ENCODE measurements at places on chromosomes 7 and 10. TPM values are rescaled to one million over a fixed set of nuclear protein-coding genes. Genes with fewer than 3 reads are reported as not detected.

DNA sequence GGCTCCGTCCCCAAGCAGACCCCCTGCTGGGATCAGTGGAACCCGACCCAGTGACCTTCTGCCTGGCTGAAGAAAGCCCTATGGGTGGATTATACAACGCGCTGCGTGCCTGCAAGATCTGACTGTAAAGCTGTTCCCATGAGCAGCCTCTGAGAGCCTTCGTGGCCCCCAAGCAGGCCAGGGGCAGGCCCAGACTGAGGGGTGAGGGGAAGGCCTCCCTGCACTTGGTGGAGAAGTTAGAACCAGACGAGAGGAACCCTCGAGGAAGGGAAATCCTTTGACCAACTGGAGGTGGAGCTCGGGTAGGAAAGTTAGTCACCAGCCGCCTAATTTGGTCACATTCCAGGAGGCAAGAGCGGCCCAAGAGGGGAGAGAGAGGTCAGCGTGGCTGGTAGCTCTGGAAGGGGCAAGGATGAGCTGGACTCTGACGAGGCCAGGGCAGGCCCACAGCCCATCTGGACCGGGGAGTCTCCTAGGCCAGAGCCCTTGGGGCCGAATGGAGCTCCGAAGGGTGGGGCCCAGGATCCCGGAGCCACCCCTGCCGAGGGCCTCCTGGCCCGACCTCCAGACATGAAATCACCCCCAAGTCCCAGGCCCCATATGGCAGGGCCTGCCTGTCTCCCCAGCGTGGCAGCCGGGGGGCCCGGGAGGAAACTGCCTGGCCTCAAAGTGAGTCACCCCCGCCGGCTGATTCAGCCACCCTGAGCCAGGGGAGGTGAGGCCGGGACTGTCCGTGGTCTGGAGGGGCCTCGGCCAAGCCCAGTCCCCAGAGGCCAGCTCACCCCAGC lies 23.3 kb upstream of the PDGFA start:
- H3K4me3 ChIP-seq: peak overlapping the region; percentile 25
- peaks cover 50% of the 10 kb centered on the region for H3K4me1 ChIP-seq
- no peaks in the 10 kb centered on the region for H3K27me3 ChIP-seq
- H3K27ac ChIP-seq: peak overlapping the region; percentile 70
- peak; percentile 77 for DNase-seq

GRCh38 chr7:30617359-30617758 lies 22.7 kb downstream of the GARS1 start:
- DNase-seq: no peak
- H3K27me3 ChIP-seq: no peaks in the 10 kb centered on the region
- H3K27ac ChIP-seq: no peak overlapping the region
- H3K36me3 ChIP-seq: peaks cover 95% of the 10 kb centered on the region
- H3K4me3 ChIP-seq: no peak overlapping the region

- H3K4me3 ChIP-seq: peak overlapping the region; percentile 97
- peak; percentile 20 for DNase-seq
- H3K4me1 ChIP-seq: peaks cover 31% of the 10 kb centered on the region
- H3K27me3 ChIP-seq: no peaks in the 10 kb centered on the region
Measured at GRCh38 chr7:117478836-117479224, 995 bp upstream of the CFTR start.

- no peak overlapping the region for H3K4me3 ChIP-seq
- H3K27ac ChIP-seq: no peak overlapping the region
- peak; percentile 13 for DNase-seq
- H3K27me3 ChIP-seq: peaks cover 92% of the 10 kb centered on the region
Measured at GRCh38 chr10:86306628-86307278, 59.8 kb downstream of the GRID1 start.

DNA sequence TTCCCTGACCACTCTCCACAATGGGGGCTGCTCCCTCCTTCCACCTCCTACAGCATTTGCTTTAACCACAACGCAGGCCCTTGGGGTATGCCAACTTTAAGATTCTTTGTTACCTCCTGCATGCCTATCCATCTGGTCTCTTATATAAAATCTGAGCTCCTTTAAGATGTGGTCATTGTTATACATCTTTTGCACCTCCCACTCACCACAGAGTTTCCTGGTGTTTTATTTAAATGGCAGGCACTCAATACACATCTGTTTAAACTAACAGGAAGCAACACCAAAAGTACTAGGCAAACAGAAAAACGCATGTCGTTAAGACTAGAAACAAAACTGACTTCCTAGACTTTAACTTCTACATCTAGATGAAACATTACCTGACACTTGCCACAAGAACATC lies 36.3 kb downstream of the SLC25A13 start:
- H3K36me3 ChIP-seq: no peaks in the 10 kb centered on the region
- H3K4me3 ChIP-seq: no peak overlapping the region
- H3K27me3 ChIP-seq: no peaks in the 10 kb centered on the region
- no peak for DNase-seq
- no peak overlapping the region for H3K27ac ChIP-seq

DNA sequence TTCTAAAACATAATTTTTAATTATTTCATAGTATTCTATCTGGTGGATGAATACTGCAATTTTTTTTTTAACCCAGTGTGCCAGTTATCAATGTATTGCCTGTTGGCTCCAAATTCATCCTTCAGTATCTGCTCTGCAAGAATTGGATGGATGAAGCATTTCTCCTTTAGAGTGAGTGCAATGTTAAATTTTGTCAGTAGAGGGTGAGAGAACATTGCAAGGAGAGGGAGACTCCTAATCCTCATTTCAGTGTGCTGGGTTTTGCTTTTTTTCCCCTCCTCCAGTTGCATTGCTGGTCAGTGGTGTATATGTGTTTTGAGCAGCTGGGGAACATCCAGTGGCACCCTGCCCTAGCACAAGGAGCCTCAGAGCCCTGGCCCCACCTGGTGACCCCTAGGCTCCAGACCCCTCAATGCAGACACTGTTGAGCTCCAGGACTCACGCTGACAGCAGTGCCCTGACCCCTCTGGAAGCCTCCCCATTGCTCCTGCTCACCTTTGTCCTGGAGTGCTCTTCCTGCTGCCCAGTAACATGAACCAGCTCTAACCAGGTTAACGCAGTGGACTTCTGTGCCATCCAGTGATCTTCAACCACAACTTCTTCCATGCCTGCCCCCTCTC lies 199.4 kb downstream of the USP6NL start:
- no peaks in the 10 kb centered on the region for H3K36me3 ChIP-seq
- no peak for DNase-seq

- no peaks in the 10 kb centered on the region for H3K27me3 ChIP-seq
- no peak overlapping the region for H3K4me3 ChIP-seq
- peak; percentile 56 for DNase-seq
- no peak overlapping the region for H3K27ac ChIP-seq
- H3K4me1 ChIP-seq: no peaks in the 10 kb centered on the region
Measured at GRCh38 chr7:105759670-105760550, 116.5 kb downstream of the ATXN7L1 start.

DNA sequence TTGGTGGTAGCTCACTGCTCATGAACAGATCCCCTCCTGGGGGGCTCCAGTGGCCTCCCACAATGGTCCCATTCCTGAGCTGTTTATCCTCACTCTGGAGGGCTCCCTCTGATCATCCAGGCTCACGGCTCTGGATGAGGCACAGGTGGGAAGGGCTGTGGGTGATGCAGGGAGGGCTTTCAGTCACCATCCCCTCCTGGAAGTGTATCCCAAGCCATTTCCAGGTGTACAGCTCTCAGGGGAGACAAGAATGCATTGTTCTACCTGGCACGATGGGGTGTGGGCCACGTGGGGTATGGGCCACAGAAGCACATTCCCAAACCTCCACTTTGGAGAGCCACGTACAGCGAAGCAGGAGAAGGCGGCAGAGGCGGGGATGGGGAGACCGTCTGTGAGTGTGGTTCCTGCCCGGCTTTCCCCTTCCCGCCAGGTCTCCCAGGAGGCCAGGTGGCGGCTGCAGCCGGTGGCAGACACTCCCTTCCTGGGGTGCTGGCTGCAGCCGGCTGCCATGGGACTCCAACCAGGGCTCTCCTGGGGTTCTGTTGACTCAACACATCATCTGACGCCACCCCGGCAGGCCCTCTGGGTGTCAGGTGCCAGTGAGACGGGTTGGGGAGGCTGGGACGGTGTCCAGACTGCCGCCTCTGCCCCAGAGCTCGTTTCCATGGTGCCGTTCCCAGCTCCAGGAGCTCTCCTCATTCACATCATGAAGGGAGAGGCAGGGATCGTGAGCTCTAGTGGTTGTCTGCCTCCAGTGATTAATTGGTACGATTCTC lies 169.7 kb upstream of the RHEB start:
- H3K36me3 ChIP-seq: peaks cover 5% of the 10 kb centered on the region
- peak overlapping the region; percentile 34 for H3K4me3 ChIP-seq
- H3K27ac ChIP-seq: no peak overlapping the region
- DNase-seq: peak; percentile 58

DNA sequence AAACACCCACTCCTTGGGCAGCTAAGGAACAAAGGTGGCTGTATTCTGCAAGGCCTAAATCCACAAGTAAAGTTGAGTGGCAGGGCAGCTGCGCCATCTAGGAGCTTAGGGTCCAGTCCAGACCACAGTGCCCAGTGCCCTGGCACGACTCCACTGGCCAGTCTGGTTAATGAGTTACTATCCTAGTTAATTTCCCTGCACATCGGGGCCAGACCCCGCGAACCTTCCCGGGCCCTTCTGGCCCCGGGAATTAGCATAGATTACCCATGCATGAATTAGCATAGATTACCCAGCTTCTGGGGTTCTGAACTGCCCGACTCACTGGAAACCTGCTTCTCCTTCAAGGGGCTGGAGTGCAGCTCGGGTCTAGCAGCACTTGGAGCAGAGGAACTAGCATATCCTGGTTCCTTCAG lies 3.2 kb upstream of the EMX2 start:
- H3K36me3 ChIP-seq: no peaks in the 10 kb centered on the region
- no peak for DNase-seq
- no peak overlapping the region for H3K27ac ChIP-seq
- H3K4me1 ChIP-seq: no peaks in the 10 kb centered on the region
- peaks cover 48% of the 10 kb centered on the region for H3K27me3 ChIP-seq

GRCh38 chr10:20767028-20767427 lies 130.1 kb downstream of the NEBL start:
- peaks cover 22% of the 10 kb centered on the region for H3K27me3 ChIP-seq
- H3K27ac ChIP-seq: no peak overlapping the region
- H3K4me3 ChIP-seq: no peak overlapping the region
- H3K4me1 ChIP-seq: no peaks in the 10 kb centered on the region
- no peak for DNase-seq

DNA sequence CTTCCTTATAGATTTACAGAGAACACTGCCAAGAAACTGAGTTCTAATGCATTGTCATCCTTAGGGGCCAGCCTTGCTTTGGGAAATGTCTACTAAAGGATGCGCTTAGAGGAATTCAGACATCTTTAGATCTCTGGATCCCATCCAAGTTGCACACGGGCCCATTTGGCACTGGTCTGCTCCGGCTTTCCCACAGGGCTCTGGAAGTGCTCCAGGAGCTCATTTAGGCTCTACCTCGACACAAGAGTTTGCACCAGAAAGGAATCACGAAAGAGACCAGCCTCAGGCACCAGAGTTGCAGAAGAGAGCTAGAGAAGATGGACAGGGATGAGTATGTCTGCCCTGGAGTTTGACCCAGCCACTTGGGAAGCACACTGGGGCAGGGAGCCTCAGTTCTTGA lies 150.1 kb upstream of the TMEM72 start:
- peaks cover 49% of the 10 kb centered on the region for H3K27me3 ChIP-seq
- H3K27ac ChIP-seq: no peak overlapping the region
- DNase-seq: no peak
- peaks cover 6% of the 10 kb centered on the region for H3K4me1 ChIP-seq
- no peaks in the 10 kb centered on the region for H3K36me3 ChIP-seq

DNA sequence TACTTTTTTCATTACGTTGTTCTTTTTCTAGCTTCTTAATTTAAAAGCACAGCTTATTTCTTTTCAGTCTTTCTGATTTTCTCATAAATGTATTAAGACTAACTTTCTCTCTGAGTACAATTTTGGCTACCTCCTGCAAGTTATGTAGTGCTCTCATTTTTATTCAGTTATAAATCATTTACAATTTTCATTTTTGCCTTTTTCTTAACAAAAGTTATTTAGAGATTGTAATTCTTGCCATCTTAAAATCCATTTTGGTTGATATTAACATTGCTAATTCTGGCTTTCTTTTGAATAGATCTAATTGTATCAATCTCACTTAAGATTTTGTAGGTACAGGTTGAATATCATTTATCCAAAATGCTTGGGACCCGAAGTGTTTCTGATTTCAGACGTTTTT lies 97.2 kb upstream of the LRRC4 start:
- DNase-seq: no peak
- H3K27me3 ChIP-seq: peaks cover 10% of the 10 kb centered on the region
- H3K4me3 ChIP-seq: no peak overlapping the region
- no peaks in the 10 kb centered on the region for H3K36me3 ChIP-seq
- no peak overlapping the region for H3K27ac ChIP-seq

DNA sequence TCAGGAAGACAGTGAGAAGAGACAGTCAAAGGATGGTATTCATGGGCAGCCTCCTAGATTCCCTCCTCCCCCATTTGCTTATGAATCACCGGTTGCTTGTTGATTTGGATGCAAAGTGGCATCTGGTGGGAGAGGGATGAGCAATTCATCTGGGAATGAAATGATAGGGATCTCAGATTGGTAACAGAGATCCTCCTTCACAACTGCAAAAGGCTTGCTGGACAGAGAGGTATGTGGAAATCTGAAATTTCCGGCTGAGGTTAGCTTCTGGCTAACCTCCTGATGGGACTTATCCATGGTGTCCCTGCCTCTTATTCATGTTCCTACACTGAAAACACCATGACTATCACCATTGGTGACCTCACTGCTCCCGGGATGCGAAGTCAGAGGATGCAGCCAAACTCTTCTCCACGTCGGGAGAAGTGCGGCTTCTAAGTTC lies 48.4 kb upstream of the PODXL start:
- H3K27me3 ChIP-seq: peaks cover 84% of the 10 kb centered on the region
- H3K27ac ChIP-seq: no peak overlapping the region
- DNase-seq: no peak
- no peaks in the 10 kb centered on the region for H3K36me3 ChIP-seq
- no peaks in the 10 kb centered on the region for H3K4me1 ChIP-seq

DNA sequence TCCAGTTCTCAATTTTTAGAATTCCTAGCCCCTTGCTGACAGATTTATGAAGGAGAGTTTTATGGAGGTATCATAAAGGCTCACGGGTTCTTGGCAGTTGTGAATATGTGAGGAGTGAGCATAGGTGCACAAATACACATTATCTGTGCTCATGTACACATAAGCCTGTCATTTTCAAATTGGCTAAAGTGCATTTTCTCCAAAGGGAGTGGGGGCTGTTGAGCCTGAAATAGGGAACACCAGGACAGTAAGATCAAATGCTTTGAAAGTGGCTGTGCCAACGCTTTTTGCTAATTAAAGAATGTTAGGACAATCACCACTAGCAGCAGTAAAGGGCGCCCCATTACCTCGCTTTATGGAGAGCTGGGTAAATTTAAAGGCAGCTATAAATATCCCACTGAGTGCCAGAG lies 8.3 kb upstream of the LRRC4 start:
- no peak overlapping the region for H3K27ac ChIP-seq
- H3K36me3 ChIP-seq: peaks cover 6% of the 10 kb centered on the region
- H3K4me3 ChIP-seq: no peak overlapping the region
- peaks cover 17% of the 10 kb centered on the region for H3K4me1 ChIP-seq
- no peaks in the 10 kb centered on the region for H3K27me3 ChIP-seq

The ZNF277 gene
- 18.1 TPM for total RNA-seq

The SKIDA1 gene
- 0.40 TPM for total RNA-seq

The ASB15 gene
- total RNA-seq: not detected

The RELN gene
- 0.31 TPM for total RNA-seq

The ADCYAP1R1 gene
- total RNA-seq: not detected

All from Calu3 (cell line).